ACHN (cell line): ENCODE measurements at places on chromosomes 6 and 20.

DNA sequence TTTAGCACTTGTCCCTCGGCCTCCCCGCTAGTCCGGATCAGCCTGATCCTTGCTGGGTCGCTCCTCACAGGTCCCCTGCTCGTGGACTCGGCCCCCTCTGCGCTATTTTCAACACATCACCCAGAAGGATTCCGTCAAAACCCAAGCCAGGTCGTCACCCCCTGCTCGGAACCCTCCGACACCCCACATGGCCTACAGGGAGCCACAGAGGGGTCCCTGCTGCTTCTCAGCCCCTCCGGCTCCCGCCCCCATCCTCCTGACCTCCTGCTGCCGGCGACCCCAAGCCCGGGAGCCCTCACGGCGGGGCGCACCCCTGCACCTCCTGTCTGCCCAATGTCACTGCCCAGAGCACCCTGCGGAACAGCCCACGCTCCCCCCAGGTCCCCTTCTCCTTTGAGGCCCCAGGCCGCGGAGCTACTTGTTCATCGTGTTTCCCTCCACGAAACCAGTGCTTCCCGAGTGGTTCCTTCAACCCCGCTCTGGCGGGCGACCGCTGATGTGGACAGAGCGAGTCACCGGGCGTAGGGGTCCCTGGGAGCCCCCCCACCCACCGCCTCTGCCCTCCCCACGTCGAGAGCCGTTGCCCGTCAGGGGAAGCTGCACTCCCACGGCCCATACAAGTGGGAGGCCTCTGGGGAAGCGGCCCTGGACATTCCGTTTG, 638 bp upstream of the MYL9 start:
- DNase-seq, result no peak

DNA sequence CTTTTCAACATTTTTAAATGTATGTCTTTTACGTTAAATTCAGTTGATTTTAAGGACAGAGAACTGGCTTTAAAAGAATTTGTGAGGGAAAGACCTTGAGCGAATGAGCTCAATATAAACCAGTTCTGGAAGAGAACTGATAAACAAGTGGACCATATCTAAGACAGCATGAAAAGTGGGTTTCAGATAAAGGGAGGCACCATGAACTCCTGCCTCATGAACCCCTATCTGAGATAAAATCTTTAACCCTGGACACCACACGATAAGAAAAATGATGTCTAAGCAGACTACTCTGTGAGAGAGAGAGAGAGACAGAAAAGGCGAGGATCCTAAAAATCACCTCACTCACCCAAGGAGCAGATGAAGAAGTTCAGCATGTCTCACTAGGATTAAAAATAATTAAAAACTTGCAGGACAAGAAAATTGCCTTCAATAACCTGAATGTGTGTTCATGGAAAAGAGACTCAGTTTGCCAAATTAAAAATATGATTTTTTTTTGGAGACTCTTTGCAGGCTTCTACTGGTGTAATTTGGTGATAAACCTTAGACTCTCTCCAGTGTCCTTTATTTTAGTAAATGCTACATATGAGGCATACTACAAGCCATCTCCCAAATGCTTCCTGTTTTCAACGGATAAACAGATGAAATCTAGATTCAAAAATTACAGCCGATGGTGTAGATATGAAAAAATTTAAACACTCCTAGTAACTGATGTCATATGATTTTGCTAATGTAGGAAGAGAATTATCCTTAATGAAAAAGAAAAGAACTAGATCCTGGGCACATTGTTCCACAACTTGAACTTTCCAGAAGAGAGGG, 299.5 kb downstream of the ADGB start:
- DNase-seq, result no peak

DNA sequence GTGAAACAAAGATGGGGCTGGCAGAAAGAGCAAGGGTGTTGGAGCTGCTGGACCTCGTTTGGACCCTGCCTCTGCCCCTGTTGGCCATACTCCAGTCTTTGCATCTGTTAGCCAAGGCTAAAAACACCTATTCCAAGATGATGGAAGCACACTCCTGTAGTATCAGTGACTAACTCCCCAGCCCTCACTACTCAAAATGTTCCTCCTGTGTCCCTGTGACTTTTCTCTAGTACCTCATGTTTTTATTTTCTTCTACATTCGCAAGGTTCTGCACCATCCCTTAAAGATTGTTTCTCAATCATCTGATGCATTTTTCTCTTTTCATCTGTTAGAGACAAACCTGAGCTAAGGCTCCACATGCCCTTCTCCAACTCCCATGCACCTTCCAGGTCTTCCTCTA, 8.9 kb downstream of the PERP start:
- no peak for DNase-seq

GRCh38 chr20:34331838-34332237, 28.7 kb upstream of the AHCY start:
- DNase-seq, result no peak

GRCh38 chr6:97123652-97124051, 159.4 kb downstream of the MMS22L start:
- no peak for DNase-seq

DNA sequence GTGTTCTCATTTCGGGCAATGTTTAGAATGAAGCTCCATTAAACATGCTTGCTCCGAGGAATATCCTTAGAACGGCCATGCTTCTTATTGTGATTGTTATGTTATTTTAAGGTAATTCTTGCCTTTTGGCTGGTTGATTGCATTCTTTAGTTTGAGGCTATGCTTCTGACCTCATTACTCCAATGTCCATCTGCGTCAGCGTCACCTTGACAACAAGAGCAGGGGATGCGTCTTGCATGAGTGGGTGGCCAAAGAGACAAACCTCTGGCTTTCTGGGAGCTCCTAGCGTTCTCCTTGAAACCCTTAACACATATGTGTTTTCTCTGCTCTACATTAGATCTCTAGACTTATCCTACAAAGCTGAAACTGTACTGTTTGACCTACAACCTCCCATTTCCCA, 184.3 kb downstream of the THBS2 start:
- DNase-seq, result no peak

DNA sequence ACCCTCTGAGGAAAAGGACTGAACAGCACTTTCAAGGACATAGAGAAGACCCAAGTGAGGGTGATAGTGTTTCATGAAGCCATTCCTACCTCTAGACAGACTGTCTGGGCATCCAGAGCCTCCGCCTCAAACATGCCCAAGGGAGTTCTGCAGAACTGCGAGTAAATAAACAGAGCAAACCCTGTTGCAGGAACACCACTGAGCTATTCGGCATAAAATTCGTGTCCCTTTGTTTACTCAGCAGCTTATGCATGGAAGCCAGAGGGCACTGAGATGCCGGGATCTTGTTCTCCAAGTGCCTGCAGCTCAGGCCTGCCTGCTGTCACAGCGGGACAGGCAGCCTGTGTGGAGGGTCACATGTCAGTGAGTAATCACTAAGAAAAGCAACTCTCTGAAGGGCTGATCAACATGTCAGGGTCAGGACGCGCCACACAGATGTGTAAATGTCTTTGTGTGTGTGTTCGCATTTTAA, 164.9 kb upstream of the HEY2 start:
- DNase-seq, result no peak

GRCh38 chr6:126553854-126554253, 213.9 kb downstream of the CENPW start:
- no peak for DNase-seq

GRCh38 chr20:33169176-33169794, 1.3 kb downstream of the BPIFA2 start:
- no peak for DNase-seq

DNA sequence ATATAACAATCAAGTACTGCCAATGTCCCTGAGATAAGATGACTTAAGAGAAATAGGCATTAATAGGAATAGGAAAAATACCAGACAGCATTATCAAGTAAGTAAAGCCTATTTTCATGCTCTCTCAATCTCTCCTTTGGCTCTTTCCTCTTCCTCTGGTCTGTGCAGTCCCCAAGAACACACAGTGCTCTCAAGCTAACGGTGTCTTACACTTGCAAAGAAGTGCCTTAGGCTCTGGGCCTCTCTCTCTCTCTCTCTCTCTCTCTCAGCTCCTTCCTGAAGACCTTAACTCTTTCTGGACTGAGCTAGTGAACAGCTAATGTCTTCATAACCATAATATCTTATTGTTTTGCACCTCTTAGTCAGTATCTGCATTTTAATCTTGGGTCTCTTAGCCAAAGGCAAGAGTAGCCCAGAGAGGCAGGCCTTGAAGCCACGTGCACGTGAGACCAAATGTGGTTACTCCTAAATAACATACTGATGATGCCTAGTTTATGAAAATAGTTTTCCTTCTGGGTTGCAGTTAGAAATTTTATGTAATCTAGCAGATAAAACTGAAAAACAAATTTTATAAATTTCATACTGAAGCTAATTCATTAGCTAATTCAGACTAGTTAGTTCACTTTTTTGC, 70.8 kb downstream of the TPD52L1 start:
- DNase-seq, result no peak

- DNase-seq, result no peak
These were observed 107.1 kb downstream of the ZDHHC14 start for GRCh38 chr6:157488058-157488457.

DNA sequence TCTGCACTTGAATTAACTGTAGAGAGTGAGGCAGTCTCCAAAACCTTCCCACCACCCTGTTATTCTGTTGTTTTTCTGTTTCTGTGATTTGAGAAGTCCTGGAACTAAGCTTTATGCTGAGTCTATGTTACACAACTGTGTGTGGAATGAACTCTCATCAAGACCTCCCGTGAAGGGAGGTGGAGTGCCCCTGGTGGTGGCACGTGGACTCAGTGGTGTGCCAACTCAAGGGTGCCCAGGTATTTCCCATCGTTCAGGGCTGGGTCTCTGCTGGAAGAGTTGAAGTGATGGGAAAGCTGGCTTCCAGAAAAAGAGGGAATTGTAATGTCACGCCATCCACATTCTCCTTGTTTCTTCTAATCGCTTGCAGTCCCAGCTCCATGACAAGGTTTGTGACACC, 374.2 kb downstream of the SMOC2 start:
- peak; percentile 7 for DNase-seq

DNA sequence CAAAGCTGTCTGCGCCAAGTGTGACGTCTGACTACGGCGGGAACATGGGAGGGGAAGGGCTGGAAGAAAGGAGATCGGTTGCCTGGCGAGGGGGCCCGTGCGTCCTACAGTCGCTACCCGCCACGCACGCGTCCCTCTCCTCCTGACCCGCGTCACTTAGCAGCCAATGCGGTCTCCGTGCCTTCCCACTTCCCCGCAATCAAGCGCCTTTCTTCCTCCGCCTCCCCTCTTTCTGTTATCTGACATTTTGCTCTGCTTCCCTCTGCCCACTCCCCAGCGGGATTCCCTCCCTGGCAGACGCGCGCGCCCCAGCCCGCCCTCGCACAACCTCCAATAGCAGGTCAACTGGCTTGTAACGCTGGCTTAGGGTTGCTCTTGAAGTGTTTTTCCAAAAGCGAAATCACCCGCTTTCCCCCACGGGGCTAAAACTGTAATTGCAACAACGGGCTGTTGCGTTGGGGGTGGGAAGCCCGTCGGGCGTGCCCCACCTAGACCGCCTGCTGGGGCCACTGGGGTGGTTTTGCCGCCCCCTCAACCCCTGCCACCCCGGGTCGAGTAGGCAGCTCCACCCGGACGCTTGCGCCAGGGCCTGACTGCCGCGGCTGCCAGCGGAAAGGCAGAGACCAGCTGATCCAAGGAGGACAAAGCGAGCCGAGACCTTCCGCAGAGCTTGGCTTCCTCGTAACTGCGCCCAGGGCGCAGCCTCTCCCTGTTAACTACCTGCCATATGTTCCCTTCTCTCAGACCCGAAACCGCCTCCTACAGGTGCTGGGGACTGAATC, 6.2 kb upstream of the SOX4 start:
- peak; percentile 65 for DNase-seq

DNA sequence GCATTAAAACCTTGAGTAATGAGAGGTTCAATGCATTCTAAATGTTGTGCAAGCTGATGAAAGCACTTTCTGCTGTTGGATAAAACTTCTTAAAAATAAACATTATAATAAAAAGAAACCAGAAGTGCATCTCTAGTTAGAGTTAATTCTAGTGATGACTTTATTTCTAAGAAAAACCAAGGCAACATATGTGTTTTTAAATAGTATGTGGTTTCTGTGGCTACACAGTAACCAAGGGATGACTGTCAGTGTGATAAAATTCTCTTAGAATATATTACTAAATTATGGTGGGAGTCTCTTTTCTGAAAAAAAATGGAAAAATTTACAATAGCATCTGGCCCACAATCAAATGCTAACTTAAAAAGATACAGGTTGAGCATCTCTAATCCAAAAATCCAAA, 117.0 kb downstream of the ME1 start:
- no peak for DNase-seq

GRCh38 chr20:54474046-54474445, 1.3 kb upstream of the DOK5 start:
- DNase-seq, result no peak

- DNase-seq, result no peak
These were observed 131.1 kb downstream of the PREX1 start for GRCh38 chr20:48696671-48697070.

DNA sequence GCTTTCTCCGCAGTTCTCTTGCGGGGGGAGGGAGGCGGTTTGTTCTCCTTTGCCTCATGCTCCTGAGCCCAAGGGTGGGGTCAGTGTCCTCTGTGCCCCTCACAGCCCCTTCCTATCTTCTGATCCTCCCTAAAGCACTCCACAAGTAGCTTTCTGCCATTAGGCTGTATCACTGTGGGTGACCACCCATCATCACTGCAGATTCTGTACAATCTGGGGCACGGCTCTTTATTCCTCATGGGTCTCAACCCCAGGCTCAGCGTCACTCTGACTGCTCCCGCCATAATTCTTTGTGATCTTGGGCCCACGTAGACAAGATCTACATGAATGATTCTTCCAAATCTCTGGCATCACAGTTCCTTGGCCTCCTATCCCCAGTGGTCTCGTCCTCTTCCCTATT, 10.5 kb downstream of the NCR2 start:
- DNase-seq, result no peak

- peak; percentile 39 for DNase-seq
These were observed 443.8 kb upstream of the MANEA start for GRCh38 chr6:95133578-95133977.

DNA sequence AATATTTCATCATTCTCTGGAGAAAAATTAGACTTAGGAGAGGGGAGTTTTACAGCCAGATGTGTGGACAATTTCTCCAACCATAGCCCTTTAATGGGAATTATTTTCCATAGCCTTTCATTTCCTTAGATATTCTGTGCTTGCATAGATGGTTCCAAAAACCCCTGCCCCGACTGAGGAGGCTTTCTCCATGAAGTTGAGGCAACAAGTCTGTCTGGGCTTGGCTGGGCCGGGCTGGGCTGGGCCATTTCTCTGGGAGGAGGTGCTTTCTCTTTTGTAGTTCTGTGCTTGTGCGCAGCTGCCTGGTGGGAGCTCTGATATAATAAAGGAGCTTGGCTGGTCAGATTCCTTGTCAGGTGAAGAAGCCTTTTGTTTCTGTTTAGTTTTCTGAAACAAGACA, 71.4 kb downstream of the SOBP start:
- no peak for DNase-seq

DNA sequence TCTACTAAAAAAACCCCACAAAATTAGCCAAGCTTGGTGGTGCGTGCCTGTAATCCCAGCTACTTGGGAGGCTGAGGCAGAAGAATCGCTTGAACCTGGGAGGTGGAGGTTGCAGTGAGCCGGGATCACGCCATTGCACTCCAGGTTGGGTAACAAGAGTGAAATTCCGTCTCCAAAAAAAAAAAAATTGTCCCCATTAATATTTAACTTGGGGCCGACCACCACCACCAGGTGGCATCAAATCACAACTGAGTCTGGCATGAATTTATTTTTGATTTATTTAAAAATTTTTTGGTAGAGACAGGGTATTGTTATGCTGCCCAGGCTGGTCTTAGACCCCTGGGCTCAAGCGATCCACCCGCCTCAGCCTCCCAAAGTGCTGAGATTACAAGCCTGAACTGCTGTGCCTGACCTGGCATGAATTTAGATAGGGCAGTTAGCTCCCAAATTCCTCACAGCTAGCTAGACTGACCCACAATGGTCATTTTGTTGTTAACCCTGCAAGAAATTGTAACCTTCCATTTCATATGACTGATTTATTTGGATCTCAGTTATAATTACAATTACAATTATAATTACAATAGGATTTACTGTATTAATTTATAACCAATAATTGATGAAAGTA, 17.1 kb upstream of the BEND3 start:
- peak; percentile 37 for DNase-seq
